EL (cell line): ENCODE measurements at places on chromosomes 5 and 9.
A peak's percentile ranks its signal among the peaks of the same experiment; 100 is the strongest.

- peak; percentile 53 for DNase-seq
Measured at GRCh38 chr9:14846871-14847311, 63.3 kb downstream of the FREM1 start.

- no peak for DNase-seq
Measured at GRCh38 chr9:129355631-129356030, 177.6 kb upstream of the IER5L start.

GRCh38 chr5:53071738-53072137, 37.8 kb downstream of the MOCS2 start:
- DNase-seq: peak; percentile 51

DNA sequence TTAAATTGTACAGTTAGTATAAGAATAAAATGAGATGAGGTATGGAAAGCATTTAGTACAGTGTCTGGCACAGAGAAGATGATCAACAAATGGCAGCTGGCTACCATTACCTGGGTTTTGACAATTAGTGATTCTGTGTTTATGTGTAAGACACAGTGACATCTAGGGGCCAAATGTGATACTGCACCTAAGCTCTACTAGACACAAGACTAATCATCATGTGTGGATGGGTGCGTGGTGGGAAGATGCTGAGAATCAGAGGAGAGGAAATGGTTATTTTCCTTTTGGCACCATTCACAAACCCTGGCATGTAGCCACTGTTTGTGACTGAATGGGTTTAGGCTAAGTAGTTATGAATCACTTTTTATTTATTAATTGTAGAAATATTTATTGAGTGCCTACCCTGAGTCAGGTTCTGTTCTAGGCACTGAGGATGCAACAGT, 109.8 kb upstream of the TBC1D2 start:
- DNase-seq: peak; percentile 31

GRCh38 chr9:114902786-114903524, 27.4 kb downstream of the TNFSF8 start:
- DNase-seq: peak; percentile 59

- no peak for DNase-seq
Measured at GRCh38 chr9:117535973-117536372, 121.1 kb upstream of the ASTN2 start.

DNA sequence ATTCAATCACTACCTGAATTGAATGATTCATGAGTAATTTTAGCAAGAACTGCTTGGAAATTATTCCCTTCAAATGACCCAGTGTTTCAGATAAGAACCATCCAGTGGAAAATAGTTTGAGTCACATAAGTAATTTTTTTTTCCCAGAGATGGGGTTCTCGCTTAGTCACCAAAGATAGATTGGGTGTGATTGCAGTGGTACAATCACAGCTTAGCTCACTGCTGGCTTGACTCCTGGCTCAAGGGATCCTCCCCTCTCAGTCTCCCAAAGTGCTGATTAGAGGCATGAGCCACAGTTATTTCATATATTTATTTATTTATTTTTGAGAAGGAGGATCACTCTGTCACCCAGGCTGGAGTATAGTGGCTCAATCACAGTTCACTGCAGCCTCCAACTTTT, 574.5 kb upstream of the ARRDC3 start:
- DNase-seq: peak; percentile 19

- DNase-seq: no peak
Measured at GRCh38 chr9:12817702-12818101, 42.9 kb downstream of the LURAP1L start.

GRCh38 chr5:173302546-173303155, 25.6 kb downstream of the STC2 start:
- DNase-seq: peak; percentile 91

DNA sequence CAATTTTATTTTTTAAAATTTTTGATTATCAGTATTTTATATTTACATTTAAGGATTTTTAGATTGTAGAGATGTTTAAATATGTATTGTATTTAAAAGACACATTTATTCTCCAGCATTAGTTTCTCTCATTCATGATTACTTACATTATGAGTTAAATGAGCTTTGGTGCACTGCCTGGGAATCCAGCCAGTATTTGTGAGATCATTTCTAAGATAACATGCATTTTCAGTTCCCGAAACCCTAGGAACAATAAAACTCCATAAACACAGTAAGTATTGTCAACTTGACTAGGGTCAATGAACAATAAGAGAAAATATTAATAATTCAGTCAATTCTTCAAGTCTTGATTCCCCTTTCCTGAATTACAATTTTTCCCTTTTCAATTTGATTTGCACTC, 403.3 kb downstream of the PLK2 start:
- peak; percentile 52 for DNase-seq

- DNase-seq: no peak
Measured at GRCh38 chr5:58450018-58450417, 9.9 kb downstream of the PLK2 start.

DNA sequence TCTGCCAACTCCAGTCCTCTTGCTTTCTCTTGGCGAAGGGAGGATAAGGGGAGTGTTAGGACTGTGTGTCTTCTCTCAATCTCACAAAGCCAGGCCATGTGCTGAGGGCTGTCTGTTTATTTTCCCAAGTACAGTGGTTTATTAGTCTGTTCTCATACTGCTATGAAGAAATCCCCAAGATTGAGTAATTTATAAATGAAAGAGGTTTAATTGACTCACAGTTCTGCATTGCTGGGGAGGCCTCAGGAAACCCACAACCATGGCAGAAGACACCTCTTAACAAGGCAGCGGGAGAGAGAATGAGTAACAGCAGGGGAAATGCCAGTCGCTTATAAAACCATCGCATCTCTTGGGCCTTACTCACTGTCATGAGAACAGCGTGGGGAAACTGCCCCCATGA, 36.2 kb upstream of the CKS2 start:
- peak; percentile 95 for DNase-seq

DNA sequence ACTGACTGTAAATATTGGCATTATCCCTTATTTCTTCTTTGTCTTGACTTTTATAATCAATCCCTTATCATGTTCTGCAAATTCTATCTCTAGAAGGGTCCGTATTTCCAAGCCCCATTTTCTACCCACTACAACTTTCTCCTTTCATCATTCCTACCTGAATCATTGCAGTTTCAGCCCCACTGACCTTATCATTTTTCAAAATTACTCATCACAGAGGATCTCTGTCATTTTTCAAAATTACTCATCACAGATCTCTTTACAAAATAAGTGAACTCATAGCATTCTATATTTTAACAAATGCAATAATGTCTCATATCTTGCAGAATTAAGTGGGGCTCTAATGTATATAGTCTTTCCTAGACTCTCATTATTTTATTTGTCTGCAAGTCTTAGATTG, 256.9 kb upstream of the COX7C start:
- no peak for DNase-seq

- peak; percentile 63 for DNase-seq
Measured at GRCh38 chr5:137822158-137822764, 45.4 kb upstream of the MYOT start.

DNA sequence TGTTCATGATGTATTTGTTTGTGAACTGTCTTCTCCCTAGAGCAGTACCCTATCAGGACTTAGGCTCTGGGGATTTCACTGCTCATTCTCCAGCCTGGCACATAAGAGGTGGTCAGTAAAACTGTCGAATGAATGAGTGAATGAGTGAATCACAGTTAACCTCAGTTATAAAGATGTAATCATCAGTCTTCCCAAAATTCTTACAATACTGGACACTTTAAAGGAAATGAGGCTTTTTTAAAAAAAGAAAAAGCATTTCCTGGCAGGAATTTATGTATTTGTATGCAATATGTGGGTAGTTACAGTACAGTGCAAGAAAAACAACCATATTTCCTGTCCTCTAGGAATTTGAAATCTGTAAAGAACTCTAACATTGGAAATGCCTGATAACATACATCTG, 59.6 kb downstream of the RAI14 start:
- peak; percentile 71 for DNase-seq

DNA sequence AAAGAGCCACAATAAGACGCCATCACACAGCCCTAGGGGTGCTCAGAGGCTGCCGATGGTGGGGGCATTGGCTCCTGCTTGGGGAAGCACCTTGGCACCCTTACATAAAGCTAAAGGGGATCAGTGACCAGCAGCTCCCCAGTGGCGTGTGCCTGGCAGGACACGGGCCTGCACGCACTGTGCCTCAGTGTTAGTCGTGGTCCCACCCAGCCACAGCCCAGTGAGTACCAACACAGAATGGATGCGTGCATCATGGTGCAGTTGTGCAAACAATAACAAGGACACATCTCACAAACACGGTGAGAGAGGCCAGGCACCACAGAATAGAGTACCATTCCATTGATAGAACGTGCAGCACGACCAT, 103.2 kb downstream of the WNK2 start:
- no peak for DNase-seq

DNA sequence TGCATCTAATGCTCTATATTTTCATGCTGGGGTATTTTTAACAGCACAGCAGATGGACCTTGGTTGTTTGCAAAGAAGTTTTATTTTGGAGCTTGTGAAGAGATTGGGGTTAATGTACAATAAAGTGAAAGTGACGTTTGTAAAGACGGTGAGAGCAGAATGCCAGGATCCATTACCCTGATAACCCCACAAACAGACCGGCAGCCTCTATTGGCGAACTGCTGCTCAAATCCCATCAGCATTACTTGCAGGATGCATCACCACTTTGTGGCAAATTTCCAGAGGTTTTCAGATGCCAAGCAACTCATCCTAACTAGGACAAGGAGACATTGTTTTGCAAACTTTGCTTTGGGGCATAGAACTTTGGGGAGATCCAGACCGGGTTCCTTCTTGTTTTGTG, 383.3 kb upstream of the ZNF462 start:
- DNase-seq: peak; percentile 48

- no peak for DNase-seq
Measured at GRCh38 chr5:8341406-8341805, 472.5 kb downstream of the MTRR start.

- peak; percentile 53 for DNase-seq
Measured at GRCh38 chr5:122415030-122415800, 103.2 kb downstream of the SNCAIP start.

DNA sequence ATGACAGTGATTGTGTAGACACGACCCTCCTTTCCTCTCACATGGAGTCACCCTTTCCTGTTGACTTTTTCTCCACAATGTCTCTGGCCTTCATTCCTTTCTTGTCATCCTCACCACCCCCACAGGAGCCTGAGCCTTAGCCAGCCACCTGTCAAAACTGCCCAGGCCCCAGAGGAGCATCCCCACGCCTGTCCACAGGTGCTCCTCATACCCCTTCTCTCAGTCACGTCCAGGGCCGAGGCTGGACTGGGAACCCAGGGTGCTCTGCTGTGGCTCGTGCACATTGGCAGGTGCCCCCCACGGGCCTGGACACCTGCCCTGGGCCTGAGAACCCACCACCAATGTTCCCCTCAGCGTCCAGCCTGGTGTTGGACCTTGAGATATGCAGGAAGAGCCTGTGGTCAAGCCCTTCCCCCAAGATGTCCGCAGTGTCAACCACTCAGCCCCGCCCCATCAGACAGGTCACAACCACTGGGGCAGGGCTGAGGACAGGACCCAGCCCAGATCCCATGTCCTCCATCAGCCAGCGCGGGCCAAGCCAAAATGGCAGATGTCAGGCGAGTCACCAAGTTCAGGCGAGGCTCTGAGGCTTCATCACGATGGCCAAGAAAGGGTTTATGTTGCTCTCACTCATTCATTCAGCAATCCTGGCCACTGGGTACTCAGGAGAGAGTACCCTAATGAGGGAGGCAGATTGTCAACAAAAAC, 65.8 kb upstream of the STXBP1 start:
- DNase-seq: no peak

- peak; percentile 10 for DNase-seq
Measured at GRCh38 chr5:6291961-6292360, 86.4 kb downstream of the MED10 start.

GRCh38 chr5:146440870-146441495, 6.2 kb upstream of the TCERG1 start:
- DNase-seq: no peak

DNA sequence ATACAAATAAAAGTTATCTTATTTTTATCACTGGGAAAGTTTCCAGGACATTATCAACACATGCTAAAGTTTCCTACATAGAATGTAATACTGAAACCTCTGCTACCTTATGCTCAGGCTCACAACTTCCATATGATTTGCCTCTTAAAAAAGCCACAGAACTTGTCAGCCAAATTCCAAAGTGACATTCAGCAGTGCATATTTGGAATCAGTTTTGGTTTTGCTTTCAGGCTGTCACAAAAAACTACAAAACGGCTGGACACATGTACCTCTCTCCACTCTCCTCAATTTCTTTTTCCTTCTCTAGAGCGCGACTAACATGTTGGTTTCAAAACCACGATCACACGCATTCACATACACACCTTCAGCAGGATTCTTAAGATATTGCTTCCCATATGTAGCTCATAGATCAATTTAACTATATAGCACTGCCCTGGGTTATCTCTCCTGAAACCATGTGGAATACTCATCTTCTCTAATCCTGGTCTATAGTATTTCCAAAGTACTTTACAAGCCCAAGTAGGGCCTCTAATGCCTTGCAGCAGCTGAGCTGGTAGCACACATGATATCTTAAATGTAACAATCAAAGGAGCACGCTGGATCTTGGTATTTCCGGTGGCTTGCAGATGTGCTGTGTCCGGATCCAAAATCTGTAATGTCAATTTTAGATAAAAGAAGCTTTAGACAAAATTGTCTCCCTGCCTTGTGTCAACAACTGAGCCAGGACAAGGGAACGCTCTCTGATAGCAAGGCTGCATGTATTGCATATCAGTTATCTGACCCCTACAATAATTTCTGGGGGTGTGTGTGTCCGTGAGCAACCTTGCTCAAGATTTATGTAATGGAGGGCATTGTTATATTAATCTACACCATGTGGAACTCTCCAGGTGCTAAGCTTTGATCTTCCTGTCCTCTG, 203.2 kb downstream of the DMRT2 start:
- DNase-seq: peak; percentile 3

- no peak for DNase-seq
Measured at GRCh38 chr9:91403665-91404543, 19.7 kb downstream of the NFIL3 start.

DNA sequence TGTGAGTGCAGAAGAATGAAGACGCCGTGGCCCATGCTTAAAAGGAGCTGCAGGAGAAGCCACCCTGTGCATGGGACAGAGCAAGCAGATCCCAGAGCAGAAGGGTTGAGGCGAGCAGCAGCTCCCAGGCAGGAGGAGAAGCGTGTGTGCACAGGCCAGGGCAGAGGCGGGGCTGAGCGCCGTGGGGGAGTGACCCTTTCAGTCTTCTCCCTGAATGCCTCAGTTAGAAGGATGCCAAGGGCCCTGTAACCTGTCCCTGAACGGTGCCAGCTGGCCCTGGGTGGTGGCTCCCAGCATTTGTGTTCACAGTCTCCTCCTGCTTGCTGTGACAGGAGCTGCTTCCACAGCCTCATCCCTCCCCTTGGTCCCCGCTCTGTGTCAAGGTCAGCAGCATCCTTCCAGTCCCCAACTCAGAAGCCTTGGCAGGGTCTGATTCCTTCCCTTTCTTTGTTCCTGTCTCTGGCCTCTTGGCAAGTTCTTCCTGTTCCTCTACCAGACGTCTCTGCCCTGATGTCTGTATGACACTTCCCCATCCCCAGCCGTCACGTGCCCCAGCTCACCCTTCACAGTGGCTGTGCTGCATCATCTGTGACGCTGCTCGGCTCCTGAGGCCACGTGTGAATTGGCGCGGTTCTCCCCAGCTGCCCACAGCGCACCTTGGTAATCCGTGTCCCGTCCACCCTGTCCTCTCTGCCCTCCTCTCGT, 5.2 kb downstream of the EXOC3 start:
- no peak for DNase-seq
